Smooth muscle cell of the pulmonary artery (primary cell): ENCODE measurements at places on chromosomes 7 and 10. TPM values are rescaled to one million over a fixed set of nuclear protein-coding genes. Genes with fewer than 3 reads are reported as not detected.

Gene ADCK2
- total RNA-seq = 24.4 and 25.5 TPM in 2 replicates

Gene ANKRD7
- total RNA-seq = 0.20 and 0.33 TPM in 2 replicates

Gene CAPZA2
- total RNA-seq = 149 and 170 TPM in 2 replicates

Gene CLEC2L
- total RNA-seq = not detected in 2 replicates

Gene PTF1A
- not detected in 2 replicates for total RNA-seq

Gene GIMAP1
- total RNA-seq = 0.03 TPM in 1 of 2 replicates, not detected in the other

Gene MYPN
- total RNA-seq = 1.6 and 2.3 TPM in 2 replicates

Gene TMEM273
- 0.13 and 0.33 TPM in 2 replicates for total RNA-seq

Gene ENKUR
- total RNA-seq = 0.07 and 0.17 TPM in 2 replicates
